Psoas muscle (tissue), 8 donors: ENCODE measurements at places on chromosomes 16 and 17. TPM values are rescaled to one million over a fixed set of nuclear protein-coding genes. Genes with fewer than 3 reads are reported as not detected.

Gene DHRS7C
- 41.8 TPM for total RNA-seq

Gene PPM1E
- total RNA-seq = not detected

DNA sequence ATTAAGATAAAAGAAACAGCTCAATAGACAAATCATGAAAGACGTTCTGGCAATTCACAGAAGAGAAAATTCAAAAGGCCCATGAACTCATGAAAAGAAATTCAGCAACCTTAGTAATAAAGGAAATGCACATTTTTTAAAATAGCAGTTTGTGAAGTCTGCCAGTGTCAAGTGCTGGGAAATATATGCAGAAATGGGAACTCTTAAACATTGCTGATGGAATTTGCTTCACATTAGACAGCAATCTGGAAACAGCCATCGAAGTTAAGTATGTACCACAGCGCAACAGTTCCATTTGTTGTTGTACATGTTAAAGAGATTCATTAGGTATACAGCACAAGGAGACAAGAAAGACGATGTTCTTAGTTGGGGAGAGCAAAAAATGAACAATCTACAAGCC lies 319.4 kb upstream of the SALL1 start:
- no peak overlapping the region for H3K4me3 ChIP-seq
- no peaks in the 10 kb centered on the region for H3K27me3 ChIP-seq
- no peak for DNase-seq
- no peaks in the 10 kb centered on the region for H3K36me3 ChIP-seq
- H3K27ac ChIP-seq = no peak overlapping the region

DNA sequence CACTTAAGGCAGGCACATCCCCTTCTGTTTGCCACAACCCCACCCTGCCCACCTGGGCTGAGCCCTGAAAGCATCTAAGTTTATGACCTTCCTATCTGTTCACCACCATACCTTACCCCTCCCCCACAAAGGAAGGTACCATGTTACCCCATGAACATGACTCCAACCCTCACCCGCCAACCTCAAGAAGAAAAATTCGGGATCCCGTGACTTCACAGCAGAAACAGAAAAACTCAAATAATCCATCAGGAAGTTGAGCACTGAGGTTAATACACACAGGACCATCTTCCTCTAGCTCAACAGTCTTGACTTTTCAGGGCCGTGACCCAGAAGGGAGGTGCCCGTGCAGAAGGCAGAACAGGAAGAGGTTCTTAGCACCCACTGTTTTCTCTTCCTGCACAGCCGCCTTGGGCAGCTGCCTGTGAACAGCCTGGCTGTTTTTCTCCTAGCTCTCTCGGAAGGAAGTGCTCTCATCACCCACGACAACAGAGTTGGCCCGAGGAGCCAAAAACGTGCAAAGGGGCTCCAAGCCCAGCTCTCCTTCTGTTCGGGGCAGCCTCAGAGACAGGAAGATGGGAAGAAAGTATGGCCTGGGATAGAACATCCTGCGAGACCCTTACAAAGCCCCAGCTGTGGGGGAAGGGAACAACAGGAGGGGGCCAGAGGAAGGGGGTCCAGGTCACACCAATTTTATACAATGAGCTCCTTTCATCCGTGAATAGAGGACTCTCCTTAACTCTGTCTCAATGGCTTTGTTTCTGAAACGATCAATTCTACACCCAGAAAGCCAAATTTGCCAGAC lies 101.1 kb downstream of the XYLT1 start:
- peak; percentile 66 for DNase-seq
- H3K4me1 ChIP-seq = peaks cover 7% of the 10 kb centered on the region
- H3K27me3 ChIP-seq = no peaks in the 10 kb centered on the region
- no peaks in the 10 kb centered on the region for H3K36me3 ChIP-seq
- H3K27ac ChIP-seq = no peak overlapping the region
- no peak overlapping the region for H3K4me3 ChIP-seq

DNA sequence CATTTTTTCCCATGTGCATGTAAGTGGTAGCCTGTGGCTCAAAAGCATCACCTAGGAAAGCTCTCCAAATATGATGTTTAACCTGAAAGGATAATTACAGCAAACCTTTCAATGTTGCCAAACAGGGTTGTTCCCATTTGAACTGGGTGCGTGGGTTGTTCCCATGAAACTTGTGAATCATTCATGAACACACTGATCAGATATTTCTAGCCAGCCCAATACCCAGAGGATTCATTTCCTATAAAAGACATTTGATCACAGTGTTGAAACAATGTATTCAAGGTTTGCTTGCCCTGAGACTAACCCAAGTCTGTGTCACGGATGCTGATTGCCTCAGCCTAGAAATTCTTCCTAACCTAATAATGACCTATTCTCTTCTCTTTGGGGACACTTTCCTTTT lies 12.9 kb downstream of the KRT39 start:
- H3K4me1 ChIP-seq = peaks cover 9% of the 10 kb centered on the region

DNA sequence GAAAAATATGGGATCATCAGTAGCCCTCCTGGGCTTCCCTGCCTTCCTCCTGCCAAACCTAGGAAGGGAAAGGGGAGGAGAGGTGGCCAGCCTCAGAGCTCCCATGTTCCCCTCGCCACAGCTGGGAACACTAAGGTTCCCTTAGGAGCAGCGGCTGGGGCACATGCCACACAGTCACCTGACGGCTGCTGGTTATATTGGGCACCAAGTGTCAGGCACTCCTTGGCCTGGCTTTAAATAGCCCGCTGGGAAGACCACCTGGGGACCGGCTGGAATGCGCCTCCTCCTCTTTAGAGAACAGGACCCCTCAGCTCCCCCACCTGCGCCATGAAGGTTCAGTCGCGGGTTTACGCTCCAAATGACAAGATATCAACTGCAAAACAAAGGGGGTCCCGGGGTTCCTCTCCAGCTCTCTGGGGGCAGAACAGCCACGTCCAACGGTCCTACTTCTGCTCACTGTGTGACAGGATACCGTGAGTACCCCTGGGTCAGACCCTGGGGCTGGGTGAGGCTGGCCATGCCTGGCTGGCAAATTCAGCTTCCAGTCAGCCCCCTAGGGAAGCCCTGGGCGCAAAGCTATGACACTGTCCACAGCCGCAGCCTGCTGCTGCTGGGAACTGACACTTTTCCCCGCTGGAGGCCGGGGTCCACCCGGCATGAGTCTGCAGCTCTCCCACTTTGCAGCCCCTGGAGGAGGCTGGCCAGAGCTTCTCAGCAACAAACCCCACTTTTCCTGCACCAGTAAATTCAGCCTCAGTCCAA lies 3.3 kb downstream of the SMIM5 start:
- peaks cover 46% of the 10 kb centered on the region for H3K4me1 ChIP-seq
- no peak overlapping the region for H3K4me3 ChIP-seq
- DNase-seq = peak; percentile 32

DNA sequence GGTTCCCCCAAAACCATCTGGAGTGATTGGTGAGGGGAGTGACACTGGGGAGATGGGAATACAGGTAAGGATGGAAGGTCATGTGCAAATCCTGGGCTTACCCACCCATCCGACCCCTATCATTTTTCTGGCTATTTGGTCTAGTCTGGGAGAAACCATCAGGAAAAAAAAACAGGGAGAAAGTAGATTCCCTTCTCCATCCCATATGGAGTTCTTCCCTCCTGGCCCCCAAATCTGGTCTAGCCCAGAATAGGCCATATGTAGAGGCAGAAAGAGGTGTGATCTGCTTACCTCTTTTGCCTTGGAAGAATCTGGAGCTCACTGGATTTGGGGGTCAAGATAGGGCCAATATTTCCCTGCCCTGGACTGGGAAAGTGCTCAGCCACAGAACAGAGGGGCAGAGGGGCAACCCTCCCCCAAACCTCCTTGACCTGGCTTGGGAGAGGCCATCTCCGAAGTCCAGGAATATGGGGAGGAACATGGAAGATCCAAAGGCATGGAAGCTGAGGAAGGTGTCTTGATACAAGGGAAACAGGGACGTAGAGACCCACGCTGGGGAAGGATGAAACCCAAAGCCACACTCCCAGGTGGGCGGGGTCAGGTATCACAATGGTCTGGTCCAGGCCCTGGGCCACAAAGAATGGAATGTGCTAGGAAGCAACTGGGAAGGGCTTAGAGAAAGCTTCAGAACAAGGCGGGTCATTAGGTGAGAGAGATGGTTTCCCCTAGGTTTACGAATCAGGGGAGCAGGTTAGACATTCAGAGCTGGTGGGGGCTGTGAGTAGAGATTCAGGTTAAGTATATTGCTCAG lies 16.2 kb downstream of the CHRNB1 start:
- no peak overlapping the region for H3K4me3 ChIP-seq
- peaks cover 2% of the 10 kb centered on the region for H3K4me1 ChIP-seq
- no peaks in the 10 kb centered on the region for H3K27me3 ChIP-seq
- no peak for DNase-seq

DNA sequence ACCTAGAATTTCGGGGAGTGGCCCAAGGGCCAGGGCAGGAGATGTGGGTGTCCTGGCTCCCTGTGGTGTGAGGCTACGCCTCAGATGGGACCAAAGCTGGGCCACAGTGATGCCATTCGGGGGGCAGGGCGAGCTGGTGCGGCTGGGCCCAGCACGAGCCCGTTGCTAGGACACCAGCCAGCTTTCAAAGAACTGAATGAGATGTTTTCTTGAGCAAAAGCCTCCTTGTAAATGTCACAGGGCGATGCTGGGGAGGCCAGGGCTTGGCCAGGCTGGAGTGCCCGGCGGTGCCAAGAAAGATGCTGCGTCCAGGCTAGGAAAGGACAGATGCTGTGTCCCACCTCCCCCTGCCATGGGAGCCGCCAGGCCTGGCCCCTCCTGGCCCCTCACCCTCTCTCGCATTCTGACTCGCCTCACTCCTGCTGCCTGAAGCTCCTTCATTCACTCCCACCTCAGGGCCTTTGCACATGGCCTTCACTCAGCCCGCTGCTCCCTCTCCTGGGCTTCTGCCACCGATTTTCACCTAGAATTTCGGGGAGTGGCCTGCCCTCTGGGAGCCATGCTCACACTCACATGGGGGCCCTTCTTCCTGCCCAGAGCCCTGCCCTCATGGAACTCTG lies 39.1 kb downstream of the CPNE2 start:
- DNase-seq = peak; percentile 45
- no peaks in the 10 kb centered on the region for H3K4me1 ChIP-seq
- no peak overlapping the region for H3K27ac ChIP-seq
- no peak overlapping the region for H3K4me3 ChIP-seq
- H3K27me3 ChIP-seq = no peaks in the 10 kb centered on the region

DNA sequence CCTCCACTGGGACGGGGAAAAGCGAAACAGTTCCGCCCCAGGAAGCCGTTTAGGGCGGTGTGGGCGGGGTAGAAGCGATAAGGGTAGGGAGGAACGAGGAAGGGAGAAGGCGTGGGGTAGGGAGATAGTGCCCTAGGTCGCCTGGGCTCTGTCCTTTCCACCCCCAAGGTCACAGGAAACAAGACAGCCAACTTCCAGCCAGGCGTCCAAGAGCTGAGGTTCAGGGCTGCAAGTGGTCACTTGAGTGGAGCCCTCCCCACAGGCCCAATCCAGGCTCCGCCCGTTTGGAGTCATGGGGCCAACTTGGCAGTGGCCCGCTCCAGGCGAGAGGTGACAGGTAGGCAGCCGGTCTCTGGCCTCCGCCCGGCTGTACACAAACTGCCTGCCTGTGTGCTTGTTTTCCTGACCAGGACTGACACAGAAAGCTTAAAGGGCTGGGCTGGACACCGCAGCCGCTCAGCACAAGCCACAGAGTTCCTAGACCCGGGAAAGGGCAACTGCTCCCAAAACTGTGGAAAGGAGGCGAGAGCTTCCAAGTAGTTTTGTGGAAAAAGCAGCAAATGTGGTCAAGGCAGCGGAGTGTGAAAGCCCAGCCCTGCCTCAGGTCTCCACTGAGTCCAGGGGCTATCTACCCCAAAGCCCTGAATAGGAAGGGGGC lies at the start of gene RILP:
TSS of gene RILP (minus strand) at position 23 of the 658 bp plus-strand sequence. CDS start 62 bp downstream, outside the sequence.
- H3K27ac ChIP-seq = peak within 1 kb of the TSS; percentile 100
- H3K4me1 ChIP-seq = peaks cover 23% of the 10 kb centered on the region
- H3K4me3 ChIP-seq = peak within 1 kb of the TSS; percentile 90
- no peaks in the 10 kb centered on the region for H3K27me3 ChIP-seq
- peaks cover 12% of the 10 kb centered on the region for H3K36me3 ChIP-seq

GRCh38 chr17:73495641-73496040 lies 148.6 kb downstream of the SDK2 start:
- no peak overlapping the region for H3K4me3 ChIP-seq
- H3K27me3 ChIP-seq = peaks cover 14% of the 10 kb centered on the region
- H3K27ac ChIP-seq = no peak overlapping the region
- no peak for DNase-seq
- no peaks in the 10 kb centered on the region for H3K4me1 ChIP-seq
